Fibroblast of the aortic adventitia (primary cell): ENCODE measurements at places on chromosomes 3 and 15. TPM values are rescaled to one million over a fixed set of nuclear protein-coding genes. Genes with fewer than 3 reads are reported as not detected.
A peak's percentile ranks its signal among the peaks of the same experiment; 100 is the strongest.

ERC2 gene
- total RNA-seq: 0.09 TPM in 1 of 2 replicates, not detected in the other

DNASE1L3 gene
- total RNA-seq: not detected in 2 replicates

GPR176 gene
- 49.7 and 160 TPM in 2 replicates for total RNA-seq

IL16 gene
- total RNA-seq: 0.65 and 1.4 TPM in 2 replicates

LRRC15 gene
- 0.25 and 10.0 TPM in 2 replicates for total RNA-seq

XCR1 gene
- total RNA-seq: not detected in 2 replicates

GOLGA8S gene
- total RNA-seq: under 0.01 TPM in 1 of 2 replicates, not detected in the other

ETV5 gene
- 22.7 and 78.8 TPM in 2 replicates for total RNA-seq

DNA sequence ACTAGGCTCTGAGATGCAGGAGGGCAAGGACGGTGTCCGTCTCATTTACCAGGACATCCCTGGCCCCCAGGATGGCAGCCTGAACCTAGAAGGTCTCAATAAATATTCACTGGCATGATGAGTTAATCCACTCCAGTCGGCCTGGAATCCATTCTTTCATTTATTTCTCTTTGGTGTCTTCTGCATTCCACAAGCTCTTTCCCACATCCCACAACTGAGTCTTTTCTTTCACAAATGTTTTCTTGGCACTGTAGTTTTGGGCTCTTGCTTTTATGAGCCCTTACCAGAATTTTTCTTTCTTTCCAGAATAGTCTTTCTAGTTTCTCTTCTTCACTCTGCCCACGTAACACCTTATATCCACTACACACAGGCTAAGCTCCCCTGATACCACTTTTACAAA is 778.0 kb downstream of the AGBL1 start:
- no peak for DNase-seq

- peak; percentile 74 for DNase-seq
Observed at GRCh38 chr3:45180051-45180450, 33.9 kb upstream of the CDCP1 start.

DNA sequence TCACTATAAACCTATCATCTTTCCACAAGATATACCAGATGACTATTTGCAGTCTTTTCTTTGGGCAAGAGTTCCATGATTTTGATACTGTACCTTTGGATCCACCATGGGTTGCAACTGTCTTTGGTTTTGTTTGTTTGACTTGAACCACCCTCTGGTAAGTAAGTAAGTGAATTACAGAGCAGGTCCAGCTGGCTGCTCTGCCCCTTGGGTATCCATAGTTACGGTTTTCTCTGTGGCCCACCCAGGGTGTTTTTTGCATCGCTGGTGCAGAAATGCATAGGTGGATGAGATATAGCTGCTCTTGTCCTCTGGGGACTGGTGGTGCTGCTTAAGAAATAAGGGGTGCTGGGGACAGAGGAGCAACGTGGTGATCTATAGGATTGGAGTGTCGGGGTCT is 33.8 kb downstream of the CHDH start:
- DNase-seq: no peak

GRCh38 chr3:184335291-184335660 is 2.1 kb upstream of the FAM131A start:
- DNase-seq: no peak

GRCh38 chr15:74191798-74192197 is 10.8 kb downstream of the STRA6 start:
- no peak for DNase-seq

DNA sequence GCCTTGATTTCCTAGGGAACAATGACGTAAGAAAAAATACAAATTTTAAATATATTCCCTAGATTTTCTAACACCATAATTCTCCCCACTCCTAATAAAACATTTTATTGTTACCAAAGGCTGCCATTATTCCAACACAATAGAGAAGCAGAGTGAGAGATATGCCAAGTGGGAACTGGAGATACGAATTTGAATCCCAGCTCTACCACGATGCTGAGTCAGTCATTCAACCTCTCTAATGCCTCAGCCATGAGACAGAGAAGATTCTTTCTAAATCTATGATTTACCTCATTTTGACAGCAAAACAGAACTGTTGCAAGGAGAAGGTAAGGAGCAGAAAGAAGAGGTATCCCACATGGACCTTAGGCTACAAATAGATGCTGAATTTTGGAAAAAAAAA is 112.5 kb downstream of the IGF2BP2 start:
- peak; percentile 55 for DNase-seq

- peak; percentile 39 for DNase-seq
Observed at GRCh38 chr3:52053307-52054304, 2.8 kb downstream of the DUSP7 start.

GRCh38 chr3:46107682-46108081 is 80.4 kb upstream of the XCR1 start:
- DNase-seq: no peak

DNA sequence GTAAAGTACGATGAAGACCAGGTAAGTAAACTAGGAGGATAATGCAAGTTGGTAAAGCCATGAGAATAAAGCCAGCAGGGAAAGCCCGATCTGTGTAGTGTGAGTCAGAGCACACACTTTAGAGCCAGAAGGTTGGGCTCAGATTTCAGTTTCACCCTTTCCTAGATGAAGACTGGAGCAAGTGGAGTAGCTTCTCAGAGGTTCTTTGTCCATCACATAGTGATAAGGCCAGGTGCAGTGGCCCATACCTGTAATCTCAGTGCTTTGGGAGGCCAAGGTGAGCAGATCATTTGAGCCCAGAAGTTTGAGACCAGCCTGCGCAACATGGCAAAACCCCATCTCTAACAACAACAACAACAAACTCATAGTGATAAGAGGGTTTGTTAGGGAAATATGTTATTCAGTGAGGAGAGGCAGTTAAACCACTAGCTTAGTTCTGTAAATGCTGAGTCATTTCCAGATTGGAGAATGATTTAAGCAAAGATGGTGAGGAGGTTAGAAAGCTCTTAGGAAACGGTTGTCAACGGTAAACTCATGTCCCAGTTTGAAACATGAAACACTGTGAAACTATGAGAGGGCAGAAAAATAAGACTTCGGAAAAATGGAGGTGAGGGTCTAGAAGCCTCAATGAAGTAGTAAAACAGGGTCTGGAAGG is 39.0 kb downstream of the IL12A start:
- peak; percentile 75 for DNase-seq

- no peak for DNase-seq
Observed at GRCh38 chr15:49441816-49442215, 18.8 kb downstream of the FGF7 start.

DNA sequence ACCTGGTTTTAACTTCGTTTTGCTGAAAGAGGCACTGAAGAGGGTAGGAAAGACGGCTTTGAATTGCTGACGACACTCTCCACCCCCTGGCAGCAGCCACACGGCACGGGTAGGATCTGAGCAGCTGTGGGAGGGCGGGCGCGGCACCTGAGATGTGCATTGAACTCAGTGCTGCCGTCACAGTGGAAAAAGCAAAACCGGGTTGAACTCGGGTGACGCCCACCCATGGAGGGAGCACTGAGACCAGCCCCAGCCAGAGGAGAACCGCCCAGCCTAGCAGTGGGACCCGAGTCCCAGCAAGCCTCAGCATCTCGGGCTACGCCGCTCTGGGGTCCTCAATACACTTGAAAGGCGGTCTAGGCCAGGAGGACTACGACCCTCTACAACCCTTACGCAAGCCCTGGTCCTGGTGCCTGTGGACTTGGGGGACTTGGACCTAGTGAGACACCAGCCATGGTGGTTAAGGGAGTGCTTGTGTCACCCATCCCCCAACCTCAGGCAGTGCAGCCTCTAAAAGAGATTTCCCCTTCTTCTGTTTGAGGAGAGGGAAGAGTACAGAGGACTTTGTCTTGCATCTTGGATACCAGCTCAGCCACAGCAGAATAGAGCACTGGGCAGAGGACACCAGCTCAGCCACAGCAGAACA is 50.0 kb upstream of the RPL35A start:
- no peak for DNase-seq

DNA sequence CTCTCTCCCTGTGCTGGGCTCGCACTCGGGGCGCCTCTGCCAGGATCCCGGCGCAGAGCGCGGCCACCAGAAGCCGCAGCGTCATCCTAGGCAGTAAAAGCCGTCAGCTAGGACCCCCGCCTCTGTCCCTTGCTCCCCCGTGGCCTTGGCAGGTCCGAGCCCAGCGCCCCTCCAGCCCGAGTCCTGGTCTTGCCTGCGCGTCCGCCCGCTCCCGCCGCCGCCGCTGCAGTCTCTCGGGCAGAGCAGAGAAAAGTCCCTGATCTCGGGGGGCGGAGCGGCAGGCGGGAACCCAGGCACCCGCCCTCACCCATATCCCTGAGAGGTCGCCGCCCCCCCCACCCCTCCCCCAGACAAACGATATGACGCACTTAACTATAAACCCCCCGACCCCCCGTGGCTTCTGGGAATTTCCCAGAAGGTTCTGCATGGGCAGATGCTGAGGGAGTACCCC is at the start of gene COL7A1:
COL7A1 (minus strand) TSS at position 255 of the 451 bp plus-strand sequence; CDS start at position 85, 170 bp downstream.
- DNase-seq: no peak

GRCh38 chr15:50082066-50082465 is 37.0 kb downstream of the ATP8B4 start:
- no peak for DNase-seq

DNA sequence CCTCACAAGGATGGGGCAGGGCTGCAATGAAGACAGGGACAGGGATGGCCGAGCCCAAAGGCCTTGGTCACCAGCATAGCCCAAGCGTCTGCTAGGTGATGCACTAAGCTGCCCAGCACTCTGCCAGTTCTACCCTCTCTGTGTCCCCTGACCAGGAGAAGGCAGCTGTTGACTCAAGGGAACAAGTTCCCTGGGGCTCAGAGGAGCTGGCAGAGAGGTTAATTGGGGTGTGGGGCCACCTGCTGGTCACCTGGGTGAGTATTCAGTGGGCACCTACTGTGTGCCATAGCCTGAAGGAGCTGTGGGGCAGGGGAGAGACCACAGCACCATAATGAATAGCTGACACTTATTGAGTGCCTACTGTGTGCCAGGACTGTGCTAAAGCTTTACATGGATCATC is 22.0 kb upstream of the DOCK3 start:
- DNase-seq: no peak

DNA sequence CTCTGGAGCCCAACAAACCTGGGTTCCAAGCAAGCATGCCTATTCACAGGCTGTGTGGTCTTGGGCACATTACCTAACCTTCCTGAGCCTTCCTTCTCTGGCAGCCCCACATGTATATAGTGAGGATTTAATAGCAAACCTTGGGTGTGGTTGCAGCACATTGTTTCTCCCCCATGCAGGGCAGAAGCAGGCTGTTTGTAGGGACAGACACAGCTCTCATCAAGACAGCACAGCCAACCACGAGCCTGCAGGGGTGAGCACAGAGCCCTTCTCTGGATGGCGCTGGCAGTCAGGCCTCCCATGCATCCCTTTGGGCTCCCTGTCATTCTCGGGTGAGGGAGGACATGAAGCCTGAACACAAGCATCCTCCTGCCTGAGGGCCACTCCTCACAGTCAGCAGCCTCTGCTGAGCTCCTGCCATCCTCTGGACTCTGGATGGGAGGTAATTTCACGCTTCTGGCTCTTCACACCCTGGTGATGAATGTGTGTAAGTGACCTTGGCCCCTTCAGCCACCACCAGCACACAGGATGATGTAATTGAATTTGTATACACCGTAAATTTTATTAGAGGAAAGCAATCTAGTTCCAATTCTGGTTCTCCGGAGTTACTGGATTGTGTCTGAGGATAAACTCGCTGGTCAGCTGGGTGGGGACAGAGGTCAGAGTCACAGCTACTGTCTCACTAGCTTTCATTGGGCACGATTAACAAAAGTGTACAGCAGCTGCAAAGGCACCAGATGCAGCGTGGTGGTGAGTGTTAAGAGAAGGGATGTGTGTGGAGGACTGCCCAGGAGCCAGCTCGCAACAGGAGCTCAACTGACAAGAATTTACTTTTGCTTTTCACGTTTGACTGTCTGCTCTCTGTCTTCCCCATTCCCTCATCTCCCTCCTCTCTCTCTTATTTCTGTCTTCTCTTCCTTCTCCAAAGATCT is 118.1 kb downstream of the CLSTN2 start:
- no peak for DNase-seq

GRCh38 chr3:159130108-159130507 is 328.3 kb downstream of the MFSD1 start:
- peak; percentile 18 for DNase-seq

GRCh38 chr3:73188707-73189106 is 127.2 kb downstream of the EBLN2 start:
- no peak for DNase-seq

DNA sequence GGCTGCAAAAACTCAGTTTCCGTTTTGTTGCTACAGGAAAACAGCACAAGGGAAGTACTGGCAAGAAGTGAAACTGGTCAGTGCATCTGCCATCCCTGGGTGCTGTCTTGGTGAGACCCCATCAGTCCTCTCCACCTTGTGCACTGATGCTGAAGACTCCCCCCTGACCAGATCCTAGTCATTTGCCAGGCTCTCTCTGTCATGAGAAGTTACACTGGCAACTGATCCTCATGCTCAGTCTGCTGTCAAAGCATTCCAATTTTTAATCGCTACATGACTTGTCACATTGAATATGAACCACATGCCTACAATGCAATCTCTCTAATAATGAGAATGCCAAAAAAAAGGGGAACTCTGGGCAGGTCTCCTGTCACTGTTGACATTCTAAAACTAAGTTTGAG is 296.5 kb downstream of the ZIC1 start:
- no peak for DNase-seq

GRCh38 chr15:94206463-94207167 is 24.7 kb upstream of the MCTP2 start:
- no peak for DNase-seq

- DNase-seq: peak; percentile 80
Observed at GRCh38 chr3:194481103-194481502, 5.7 kb downstream of the ATP13A3 start.

GRCh38 chr3:55484801-55485791 is 2.0 kb downstream of the WNT5A start:
- DNase-seq: peak; percentile 87

DNA sequence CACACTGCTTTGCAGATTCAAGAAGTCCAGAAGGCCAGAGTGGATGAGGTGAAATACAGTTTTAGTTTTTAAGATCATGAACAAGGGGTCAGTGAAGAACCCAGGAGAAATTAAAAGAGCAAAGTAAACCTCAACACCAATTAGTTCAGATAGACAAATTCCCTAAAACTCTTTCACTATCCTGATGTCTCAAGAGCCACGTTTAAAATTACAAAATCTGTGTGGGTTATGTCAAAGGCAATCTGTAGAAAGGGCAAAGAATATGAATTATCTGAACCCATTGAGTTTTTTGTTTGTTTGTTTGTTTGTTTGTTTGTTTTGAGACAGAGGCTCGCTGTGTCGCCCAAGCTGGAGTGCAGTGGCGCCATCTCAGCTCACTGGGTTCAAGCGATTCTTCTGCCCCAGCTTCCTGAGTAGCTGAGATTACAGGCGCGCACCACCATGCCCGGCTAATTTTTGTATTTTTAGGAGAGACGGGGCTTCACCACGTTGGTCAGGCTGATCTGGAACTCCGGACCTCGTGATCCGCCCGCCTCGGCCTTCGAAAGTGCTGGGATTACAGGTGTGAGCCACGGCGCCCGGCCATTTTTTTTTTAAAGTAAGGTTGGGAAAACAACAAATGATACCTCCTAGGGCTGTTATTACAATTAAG is 32.1 kb upstream of the ST3GAL6 start:
- no peak for DNase-seq

DNA sequence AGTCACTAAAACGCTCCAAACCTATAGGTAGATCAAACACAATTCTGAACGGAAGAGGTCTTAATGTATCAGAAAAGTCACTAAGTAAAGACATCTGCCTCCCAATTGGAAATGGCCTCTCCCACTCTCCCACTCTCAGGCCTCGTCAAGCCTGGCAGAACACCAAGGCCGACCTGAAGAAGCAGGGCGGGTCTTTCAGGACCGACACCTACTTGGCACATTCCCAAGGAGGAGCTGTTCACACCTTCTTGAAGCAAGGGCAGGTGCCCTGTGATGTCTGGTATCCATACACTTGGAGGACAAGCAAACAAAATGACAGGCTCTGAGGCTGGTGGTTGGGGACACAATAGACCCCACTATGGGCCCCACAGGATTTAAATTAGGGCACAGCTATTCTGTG is 30.0 kb downstream of the XXYLT1 start:
- no peak for DNase-seq
